ENCODE measurements at places on chromosomes 6 and 20.

DNA sequence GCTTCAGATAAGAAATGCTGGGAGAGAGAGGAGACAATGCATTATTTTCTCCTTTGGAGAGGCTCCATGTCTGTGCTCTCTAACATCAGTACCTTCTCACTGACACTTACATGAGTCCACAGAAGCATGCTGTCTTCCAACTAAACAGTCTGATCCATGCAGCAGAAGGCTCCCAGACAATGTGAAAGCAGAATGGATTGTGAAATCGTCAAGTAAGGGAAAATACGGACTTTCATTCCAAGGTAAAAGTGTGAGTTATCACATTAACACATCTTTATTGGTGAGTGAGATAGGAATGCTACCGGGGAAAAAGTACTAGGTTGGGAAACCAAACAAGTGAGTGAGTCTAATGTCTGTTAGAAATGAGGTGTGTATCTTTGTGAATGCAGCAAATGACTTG, 167.6 kb upstream of the KCNK16 start:
- no peak for DNase-seq

- no peak for DNase-seq
Observed at GRCh38 chr6:44580901-44581300, 193.4 kb downstream of the CDC5L start.

DNA sequence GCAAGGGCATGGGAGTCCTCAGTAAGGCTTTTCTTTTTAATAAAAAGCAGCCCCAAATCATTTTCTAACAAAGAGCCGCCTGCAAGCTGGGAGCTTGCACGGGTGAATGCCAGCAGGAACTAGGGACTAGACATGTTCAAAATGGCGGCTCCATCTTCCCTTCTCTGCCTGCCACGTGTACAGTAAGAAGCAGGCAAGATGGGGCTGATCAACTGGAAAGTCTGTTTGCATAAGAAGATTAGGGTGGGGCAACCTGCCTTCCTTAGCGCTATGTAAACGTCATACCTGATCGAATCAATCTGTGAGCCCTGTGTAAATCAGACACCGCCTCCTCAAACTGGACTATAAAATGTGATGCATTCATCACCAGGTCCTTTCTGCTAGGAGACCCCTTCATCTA, 299.4 kb upstream of the SOX4 start:
- no peak for DNase-seq

- no peak for DNase-seq
Observed at GRCh38 chr6:113122060-113122459, 735.1 kb upstream of the MARCKS start.

- DNase-seq, result no peak
Observed at GRCh38 chr20:37111926-37112455, 16.2 kb upstream of the RBL1 start.

DNA sequence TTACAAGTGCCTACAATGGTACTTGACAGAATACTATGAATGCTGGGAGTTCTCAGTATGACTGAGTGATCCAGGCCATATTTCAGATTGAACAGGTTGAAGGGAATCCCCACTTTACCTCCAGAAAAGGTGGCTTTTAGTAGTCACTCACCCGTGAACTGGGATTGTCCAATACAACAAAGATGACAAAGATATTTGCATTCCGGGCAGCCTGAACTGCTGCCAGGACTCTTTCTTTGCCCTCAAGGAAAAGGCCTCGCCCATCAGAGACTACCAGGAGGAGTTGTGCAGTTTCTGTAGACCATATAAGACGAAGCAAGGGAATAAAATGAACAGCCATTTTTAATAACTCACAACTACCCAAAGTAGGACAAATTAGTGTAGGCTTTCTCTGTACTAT, 6.3 kb upstream of the LYRM2 start:
- no peak for DNase-seq

DNA sequence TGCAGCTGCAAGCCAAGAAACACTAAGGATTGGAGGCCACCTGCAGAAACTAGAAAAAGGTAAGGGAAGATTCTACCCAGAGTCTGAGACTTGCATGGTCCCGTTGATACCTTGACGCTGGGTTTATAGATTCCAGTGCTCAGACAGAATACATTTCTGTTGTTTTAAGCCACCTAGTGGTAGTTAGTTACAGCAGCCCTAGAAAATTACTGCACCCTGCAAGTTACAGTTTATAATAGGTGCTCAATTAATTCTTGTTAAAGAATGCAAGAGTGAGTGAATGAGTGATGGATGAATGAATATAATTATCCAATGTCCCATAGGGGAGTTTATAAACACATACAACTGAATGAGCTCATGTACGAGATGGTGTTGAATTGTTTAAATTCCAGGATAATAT, 453.1 kb upstream of the SLC35B3 start:
- DNase-seq, result no peak

- no peak for DNase-seq
Observed at GRCh38 chr6:3522561-3523260, 65.9 kb upstream of the SLC22A23 start.

DNA sequence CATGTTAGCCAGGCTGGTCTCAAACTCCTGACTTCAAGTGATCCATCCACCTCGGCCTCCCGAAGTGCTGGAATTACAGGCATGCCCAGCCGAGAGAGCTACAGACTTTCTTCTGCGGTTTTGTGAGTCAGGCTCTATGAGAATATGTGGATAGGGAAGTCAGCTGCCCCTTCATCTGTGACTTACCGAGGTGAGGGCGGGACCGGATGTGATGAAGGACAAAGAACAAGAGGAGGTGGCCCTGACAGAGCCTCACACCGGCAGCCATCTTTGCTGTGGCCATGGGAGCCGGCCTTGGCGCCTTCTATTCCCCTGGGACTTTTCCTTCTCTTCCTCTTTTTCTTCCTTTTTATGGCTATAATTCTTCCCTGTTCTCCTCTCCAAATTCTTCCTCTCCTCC, 67.0 kb downstream of the IYD start:
- no peak for DNase-seq

DNA sequence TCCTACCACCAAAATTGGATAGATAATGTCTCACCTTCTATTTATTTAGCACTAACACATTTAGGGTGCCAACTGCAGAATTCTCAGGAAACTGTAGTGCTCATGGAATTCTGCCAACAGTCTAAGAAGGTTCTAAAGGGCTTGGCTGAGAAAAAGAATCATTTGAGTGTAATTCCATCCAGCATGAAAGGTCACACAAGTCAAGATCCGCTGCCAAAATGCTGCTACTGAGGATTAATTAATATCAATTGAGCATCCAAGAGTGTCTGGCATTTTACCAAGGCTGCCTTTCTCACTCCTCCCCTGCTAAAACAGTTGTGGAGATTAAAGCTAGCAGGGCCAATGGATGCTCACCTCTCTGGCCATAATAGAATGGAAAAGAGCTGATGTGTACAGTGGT, 112.7 kb downstream of the FHL5 start:
- no peak for DNase-seq

GRCh38 chr6:139150920-139151319, 16.0 kb downstream of the HECA start:
- no peak for DNase-seq

DNA sequence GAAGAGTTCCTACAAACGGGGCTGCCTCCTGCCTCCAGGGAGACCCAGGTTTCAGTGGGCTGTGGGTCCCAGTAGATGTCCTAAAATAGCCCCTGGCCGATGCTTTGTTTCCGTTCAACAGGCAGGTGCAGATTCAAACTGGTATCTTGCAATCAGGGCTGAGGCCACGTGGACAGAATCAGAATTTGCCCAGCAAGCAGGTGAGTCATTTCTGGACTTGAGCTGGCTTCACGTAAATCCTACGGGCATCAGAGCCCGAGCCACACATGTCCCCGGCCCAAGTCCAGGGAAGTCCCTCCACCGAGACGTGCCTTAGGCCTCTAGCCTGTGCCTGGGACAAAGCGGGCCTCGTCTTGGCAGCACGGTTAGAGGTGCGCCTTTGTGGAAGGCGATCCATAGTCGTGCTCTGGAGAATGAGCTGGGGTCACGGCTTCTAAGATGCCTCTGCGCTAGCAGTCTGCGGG, 101.6 kb upstream of the FRMD1 start:
- DNase-seq, result no peak

- no peak for DNase-seq
Observed at GRCh38 chr20:53870426-53871315, 199.7 kb downstream of the BCAS1 start.

DNA sequence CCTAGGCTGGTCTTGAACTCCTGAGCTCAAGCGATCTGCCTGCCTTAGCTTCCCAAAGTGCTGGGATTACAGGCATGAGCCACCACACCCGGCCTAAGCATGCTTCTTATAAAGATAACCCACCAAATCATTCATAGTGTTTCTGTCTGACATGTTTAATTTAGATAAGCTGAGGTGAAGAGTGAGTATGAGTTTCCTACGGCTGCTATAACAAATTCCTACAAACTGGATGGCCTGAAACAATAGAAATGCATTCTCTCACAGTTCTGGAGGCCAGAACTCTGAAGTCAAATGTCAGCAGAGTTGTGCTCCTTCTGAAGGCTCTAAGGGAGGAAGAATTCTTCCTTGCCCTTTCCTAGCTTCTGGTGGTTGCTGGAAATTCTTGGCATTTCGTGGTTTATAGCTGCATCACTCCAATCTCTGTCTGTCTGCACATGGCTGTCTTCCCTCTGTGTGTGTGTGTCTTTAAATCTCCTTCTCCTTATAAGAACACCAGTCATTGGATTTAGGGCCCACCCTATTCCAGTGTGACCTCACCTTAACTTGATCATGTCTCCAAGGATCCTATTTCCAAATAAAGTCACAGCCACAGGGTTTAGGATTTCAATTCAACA, 29.9 kb downstream of the MAPK13 start:
- DNase-seq, result no peak

DNA sequence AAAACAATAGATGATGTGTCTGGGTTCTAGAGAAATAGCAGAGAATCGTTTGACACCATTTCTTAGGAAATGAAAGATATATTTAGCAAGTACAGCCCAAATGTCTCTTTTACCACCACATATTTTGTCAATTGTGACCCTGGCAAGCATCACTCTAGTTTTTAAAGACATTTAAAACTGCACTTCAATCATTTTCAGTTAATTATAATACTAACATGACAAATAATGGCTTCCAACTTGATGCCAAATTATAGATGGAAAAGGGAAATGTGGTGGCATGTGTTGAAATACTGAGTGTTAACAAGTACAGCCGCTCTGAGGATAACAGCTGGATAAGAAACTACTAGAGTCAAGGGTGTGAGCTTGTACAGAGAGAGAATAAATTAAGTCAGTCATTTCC, 648.9 kb downstream of the FRK start:
- DNase-seq, result no peak

DNA sequence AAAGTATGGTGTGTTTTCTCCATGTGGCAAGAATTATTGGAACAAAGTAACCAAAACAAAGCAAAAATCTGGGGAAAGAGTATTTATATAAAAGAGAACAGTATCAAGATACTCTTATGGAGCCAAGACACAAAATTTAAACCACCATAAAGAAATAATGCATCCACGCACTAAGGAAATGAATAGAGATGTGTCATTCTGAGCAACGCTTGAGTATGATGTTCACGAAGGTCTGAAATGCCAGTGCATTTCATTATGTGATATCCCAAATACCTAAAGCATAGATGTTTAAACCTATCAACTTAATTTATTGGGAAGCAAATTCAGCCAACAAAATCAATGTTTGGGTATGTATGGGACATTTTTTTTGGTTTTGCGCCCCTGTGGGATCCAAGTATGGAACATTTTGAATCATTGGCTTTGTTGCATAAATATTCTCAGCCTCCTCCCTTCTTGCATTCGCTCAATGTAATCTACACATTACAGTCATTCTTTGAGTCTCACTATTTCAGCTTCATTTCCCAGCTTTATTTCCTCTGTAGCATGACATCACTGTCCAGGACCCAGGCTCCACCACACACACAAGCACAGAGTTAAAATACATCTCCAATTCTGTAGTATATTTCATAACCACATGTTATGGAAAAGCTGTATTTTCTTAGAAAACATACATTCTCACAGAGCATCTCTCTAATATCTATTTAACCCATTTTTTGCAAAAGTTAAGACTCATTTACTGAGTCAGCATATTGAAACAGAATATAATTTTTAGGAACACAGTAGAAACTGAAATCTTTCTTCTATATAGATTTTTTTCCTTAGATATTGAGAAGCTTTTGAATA, 11.6 kb upstream of the MOXD1 start:
- no peak for DNase-seq

DNA sequence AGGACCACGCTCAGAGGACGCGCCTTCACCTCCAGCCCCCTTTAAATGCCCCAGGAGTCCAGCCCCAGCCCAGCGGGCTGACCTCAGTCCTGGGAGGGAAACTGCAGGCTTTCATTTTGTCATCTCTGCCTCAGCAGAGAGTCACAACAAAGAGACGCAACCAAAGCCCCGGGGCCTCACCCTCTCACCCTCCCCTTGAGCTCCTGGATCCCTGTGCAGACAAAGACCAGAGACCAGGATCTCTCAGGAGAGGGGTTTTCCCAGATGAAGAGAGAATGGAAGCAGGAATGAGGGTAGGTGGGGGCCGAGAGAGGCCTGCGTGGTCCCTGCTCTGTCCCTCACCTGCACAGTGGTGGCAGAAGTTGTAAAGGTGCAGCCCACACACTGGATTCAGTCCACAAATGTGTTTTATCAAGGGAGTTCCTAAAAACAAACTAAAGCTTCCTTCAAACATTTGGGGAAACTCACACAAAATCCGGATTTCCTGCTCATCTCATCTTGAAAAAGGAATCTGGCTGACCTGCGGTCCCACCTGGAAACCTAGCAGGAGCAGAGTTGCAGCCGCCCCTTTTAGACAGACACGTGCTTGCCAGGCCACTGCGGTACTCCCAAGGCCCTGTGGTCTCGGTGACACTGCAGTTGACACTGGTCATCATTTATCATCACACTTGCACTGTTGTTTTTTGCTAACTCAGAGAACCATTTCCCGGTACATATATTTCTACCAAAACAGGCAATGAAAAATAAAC, 27.1 kb downstream of the PTGIS start:
- no peak for DNase-seq

DNA sequence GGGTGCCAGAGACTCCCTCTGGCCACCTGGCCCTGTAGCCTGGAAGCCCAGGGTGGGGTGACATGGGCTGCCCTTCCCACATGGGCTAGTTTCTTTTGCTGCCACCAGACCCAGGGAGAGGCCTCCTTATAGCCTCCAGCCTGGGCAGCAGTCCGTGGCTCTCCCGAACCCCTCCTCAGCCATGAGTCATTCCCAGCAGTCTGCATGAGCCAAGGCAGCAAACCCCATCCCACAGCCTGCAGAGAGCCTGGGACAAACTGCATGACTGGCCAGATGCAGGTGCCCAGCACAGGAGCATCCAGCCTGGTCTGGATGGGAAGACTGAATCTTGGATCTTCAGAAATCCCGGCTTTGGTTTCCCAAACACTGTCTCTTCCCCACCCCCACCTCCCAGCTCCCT, 75.7 kb downstream of the MRPL14 start:
- DNase-seq, result no peak

GRCh38 chr20:46899621-46900020, 5.0 kb downstream of the EYA2 start:
- no peak for DNase-seq

DNA sequence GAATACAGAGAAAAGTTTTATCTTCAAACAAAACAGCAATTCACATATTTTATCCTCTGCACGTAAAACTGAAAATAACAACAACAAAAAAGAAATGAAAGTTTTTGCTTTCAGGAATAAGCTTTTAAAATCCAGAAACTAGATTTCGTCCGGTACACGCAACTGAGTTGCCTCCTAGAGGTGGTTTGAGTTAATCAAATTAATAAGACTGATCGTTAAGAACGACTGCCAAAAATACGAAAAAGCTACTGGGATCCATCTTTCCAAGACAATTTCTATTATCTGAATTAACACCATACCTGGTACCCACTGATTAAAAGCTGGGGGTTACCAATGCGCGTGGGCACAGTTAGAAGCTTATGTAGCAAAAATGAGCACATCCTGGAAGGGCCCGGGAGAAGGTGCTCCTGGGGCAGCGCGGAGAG, 669 bp downstream of the PDCD2 start:
- DNase-seq, result no peak

GRCh38 chr20:3237958-3238615, 903 bp downstream of the SLC4A11 start:
- no peak for DNase-seq
